ENCODE measurements at places on chromosomes 16 and 17.

- no peak for DNase-seq
Observed at GRCh38 chr17:81432941-81433340, 37.7 kb downstream of the BAHCC1 start.

- no peak for DNase-seq
Observed at GRCh38 chr16:75371171-75371570, 62.1 kb downstream of the CFDP1 start.

DNA sequence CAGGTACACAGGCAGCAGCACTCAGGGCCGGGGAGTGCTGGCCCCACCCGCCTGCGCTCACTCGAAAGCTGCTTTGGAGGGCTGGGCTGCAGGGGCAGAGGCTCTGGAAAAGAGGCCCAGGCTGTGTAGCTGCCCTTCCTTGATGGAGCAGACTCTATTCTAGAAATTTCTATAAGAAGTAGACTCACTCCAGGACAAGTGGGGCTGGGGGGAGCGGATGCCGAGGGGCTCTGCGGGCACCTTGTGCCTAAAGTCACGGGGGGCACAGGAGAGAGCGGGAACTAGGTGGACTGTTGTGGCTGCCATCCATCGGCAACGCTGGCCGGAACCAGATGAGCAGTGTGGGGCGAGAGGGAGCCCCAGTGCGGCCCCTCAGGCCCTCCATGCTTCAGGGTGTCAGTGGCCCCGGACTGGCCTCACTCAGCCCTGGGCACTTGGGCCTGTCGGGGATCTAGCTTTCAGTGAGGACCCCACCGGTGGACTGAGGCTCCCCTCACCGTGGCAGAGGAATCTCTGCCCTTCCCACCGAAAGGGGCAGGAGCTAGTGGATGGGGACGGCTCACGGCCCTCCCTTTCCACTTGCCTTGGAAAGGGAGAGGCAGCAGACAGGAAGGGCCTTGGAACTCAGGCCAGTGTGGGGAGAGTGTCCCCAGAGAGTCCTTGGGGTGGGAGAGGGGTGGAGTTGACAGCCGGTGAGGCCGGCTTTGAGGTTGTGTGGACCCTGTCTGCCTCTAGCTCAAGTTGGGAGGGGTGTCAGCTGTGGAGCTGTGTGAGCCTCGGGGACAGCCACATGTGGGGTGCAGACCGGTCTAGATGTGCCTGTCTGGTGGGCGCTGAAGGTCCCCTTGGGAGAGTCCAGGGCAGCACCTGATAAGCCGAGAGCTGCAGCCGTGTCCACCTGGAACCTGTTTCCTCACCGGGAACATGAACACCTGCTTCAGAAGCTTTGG is 16.6 kb downstream of the ENDOV start:
- no peak for DNase-seq

- DNase-seq: no peak
Observed at GRCh38 chr16:58655215-58655596, 25.6 kb upstream of the CNOT1 start.

DNA sequence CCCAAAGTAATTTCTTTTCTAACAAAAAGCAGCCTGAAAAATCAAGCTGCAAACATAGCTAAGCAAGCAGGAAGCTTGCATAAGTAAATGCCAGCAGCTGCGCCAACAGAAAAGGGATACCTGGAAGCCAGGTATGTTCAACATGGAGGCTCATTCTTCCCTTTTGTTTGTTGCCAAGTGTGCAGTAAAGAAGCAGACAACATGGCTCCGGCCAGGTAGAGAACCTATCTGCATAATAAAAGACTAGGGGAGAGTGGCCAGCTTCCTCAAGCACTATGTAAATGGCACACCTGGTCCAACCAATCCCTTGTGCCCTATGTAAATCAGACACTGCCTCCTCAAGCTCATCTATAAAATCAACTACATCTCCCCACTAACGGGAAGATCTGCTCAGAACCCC is 1407.0 kb downstream of the CDH11 start:
- no peak for DNase-seq

DNA sequence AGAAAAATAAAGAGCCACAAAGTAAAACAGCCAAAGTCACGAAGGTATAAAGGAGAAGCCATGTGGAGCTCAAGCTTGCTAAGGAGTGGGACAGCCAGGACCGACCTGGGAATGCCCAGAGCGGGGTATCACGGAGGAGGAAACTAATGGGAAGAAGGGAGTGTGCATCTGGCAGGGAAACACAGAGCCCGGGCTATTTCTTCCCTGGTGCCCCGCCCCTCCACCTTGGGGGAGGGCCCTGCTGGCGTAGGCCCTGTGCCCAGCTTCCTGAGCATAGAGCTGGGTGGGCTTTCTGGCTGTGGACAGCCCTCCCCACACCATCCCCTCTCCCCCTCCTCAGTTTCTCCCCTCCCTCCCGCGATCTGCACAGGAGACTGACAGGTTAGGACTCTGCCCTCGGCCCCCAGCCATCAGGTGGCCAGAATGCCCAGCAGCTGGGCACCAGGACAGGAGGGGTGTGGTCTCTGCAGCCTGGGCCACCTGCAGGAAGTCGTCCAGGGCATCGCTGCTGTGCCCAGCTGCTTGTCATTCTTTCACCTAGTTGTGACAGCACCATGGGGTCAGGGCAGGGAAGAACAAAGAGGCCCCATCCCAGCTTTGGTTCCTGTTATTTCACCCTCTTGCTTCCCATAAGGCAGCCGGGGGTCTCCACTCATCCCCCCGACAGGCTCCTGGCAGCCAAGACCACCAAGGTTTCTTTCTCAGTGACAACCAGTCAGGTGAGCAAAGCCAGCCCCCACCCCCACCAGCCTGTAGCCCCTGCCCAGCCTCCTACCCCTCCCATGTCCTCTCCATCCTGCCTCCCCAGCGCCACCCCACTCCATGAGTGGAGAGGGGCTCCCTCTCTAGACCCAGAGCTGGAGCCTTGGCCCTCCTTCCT is 7.1 kb upstream of the DCAF7 start:
- no peak for DNase-seq

DNA sequence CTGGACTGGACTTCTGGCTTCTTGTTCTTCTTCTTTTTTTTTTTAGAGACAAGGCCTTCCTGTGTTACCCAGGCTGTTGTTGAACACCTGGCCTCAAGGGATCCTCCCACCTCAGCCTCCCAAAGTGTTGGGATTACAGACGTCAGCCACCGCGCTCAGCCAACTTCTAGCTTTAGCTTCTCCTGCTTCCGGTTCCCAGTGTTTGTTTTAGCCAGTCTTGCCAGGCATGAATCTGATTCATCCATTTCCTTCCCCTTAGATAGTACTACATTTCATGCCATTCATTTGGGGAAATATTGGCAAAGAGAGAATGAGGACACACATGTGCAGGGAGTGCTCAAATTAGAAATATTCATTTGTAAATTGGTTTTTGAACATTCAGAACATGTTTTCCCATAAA is 12.1 kb upstream of the NDUFAB1 start:
- DNase-seq: no peak

- no peak for DNase-seq
Observed at GRCh38 chr16:4318967-4319366, 3.1 kb downstream of the GLIS2 start.

GRCh38 chr17:15404106-15405057 is 63.0 kb upstream of the TEKT3 start:
- no peak for DNase-seq

- DNase-seq: no peak
Observed at GRCh38 chr17:82134101-82134500, 36.1 kb upstream of the FASN start.

DNA sequence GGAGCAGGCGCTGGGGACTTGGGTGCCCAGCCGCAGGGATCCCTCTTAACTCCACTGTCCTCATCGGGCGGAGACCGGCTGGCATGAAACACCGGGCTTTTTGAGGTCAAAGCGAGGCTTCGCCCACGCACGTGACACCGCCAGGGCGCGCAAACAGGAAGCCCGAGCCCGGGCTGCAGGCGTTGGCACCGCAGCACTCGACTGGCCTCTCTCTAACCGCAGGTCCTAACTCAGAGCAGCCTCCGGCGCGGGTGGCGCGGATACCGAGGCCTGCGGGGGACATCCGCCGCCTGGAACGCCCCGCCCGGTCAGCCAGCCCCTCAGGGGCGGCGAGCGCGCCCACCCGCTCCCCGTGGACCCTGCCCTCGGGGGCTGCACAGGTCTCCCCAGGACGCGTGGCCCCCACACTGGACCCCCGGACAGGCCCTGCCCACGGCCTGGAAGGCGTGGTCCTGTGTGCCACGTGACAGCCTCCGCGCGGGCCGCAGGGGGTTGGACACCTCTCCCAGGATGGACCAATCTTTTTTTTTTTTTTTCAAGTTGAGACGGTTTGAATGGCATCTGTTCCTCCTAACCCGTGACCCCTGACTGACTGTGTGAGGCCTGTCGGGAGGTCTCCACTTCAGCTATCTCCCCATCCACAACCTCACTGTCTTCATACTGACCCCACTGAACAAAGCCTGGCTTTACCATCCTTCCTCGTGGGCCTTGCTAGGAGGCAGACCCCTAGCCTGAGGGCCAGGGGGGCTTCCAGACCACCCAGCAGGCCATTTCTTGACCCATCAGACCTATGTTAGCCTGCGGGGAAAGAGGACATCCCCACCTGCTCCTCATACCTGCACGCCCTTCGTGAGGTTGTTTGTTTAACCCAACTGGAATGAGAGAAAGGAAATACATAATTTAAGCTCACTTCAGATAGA is 8.4 kb upstream of the SLC47A2 start:
- no peak for DNase-seq

DNA sequence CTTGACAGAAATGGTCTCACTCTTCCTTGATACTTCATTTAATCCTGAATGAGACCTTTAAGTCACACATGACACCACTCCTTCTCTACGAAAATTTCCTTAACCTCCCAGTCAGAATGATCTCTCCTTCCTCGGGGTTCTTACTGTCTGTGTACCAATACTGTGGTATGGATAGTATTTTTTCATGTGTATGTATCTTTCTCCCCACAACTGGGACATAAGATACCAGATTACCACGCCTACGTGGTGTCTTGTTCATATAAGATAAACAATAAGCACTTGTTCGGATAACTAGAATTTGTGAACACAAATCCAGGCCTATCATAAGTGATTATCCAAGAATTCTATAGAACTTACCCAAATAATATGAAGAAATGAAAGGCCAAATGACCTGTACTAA is 11.3 kb downstream of the NUP88 start:
- DNase-seq: no peak

DNA sequence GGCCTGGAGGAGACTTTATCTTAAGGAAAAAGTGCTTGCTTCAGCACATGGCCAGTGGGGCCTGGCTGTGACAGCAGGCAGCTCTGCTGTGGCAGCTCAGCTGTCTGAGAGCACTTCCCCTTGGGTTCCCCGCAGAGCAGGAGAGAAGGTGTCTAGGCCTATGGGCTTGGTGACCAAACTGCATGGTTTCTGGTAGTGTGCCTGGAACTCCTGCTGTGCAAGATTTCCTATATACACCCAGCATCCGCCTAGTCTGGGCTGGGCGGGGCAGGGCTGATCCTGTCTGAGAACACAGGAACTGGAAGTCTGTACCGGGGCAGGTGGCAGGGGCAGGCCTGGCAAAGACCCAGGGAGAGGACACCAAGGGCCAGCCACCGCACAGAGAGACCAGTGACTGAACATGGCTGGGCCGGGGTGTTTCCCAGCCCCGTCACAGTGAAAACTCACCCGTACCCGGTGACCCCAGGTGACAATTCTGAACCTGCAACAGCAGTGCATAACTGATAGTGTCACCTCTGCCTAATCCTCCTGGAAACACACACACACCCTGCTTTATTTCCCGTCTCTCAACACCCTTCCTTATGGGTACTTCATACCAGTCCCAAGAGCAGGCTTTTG is 39.3 kb downstream of the CHD9 start:
- no peak for DNase-seq

- DNase-seq: no peak
Observed at GRCh38 chr16:85557971-85558657, 55.0 kb upstream of the GSE1 start.

- no peak for DNase-seq
Observed at GRCh38 chr16:10777356-10777755, 33.7 kb downstream of the NUBP1 start.

GRCh38 chr17:19534562-19535149 is 1.0 kb downstream of the SLC47A1 start:
- DNase-seq: no peak

- no peak for DNase-seq
Observed at GRCh38 chr16:58518980-58519368, 3.7 kb downstream of the SETD6 start.

GRCh38 chr17:66301864-66302741 is at the start of gene PRKCA:
Gene PRKCA, plus strand, starts transcription at chr17:66302613.
- peak; percentile 36 for DNase-seq

GRCh38 chr17:77815127-77815905 is 143.2 kb upstream of the TNRC6C start:
- DNase-seq: no peak

DNA sequence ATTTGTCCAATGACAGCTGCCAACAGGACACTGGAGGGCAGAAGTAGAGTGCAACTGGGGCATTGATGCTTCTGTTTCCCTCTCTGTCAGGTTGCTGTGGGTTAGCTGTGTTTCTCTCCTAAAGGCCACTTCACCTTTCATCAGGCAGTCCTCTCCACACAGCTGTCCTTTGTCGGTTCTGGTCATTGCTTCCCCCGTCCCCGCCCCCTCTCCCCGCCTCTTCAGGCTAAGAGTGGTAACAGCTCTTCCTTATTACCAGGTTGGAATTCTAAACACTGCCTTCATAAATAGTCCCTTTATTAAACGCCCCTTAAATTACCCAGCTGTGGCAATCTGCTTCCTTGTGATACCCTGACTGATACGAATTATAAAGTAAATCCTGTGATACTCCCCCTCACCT is 31.8 kb upstream of the NSRP1 start:
- DNase-seq: no peak

GRCh38 chr17:7363311-7363710 is 8.4 kb downstream of the TMEM95 start:
- no peak for DNase-seq

DNA sequence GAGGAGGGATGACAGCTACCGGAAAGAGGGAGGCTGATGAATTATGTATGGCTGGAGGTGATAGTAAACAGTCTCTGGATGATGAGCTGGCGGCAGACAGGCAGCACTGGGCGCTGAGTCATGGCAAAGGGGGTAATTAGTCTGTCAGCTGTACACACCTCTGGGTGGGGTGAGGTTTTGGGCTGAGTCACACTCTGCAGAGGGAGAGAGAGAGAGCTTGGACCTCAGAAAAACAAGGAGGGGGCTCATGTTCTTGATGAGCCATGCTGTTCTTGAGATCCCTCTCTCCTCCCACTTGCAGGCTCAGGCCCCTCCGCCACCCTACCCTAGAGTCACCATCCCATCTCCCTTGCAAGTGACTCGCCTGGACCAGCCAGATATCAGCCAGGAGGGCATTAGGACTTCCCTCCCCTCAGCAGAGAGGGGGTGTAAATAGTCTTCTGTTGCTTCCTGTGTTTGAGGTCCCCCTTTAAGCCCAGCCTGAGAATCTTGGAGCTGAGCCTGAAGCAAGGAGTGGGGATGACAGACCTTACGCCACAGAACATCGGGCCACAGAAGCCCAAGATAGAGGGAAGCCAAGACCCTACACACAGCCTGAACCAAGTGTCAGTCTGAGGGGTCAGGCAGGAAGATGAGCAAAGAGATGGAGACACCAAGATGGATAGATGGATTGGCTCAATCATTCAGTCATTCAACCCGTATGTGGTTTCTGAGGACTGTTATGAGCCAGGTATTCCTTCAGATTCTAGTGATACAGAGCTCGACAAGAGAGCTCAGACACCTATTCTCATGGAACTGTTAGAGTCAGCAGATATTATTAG is 383.2 kb upstream of the CCL2 start:
- no peak for DNase-seq

Measured in GM18507 (cell line).